Cardiac muscle cell (in vitro differentiated cells and primary cell): ENCODE measurements at places on chromosomes 3 and 15. TPM values are rescaled to one million over a fixed set of nuclear protein-coding genes. Genes with fewer than 3 reads are reported as not detected.

GRCh38 chr3:145776782-145777408, 384.1 kb downstream of the PLOD2 start:
- peak; percentile 86 for DNase-seq

DNA sequence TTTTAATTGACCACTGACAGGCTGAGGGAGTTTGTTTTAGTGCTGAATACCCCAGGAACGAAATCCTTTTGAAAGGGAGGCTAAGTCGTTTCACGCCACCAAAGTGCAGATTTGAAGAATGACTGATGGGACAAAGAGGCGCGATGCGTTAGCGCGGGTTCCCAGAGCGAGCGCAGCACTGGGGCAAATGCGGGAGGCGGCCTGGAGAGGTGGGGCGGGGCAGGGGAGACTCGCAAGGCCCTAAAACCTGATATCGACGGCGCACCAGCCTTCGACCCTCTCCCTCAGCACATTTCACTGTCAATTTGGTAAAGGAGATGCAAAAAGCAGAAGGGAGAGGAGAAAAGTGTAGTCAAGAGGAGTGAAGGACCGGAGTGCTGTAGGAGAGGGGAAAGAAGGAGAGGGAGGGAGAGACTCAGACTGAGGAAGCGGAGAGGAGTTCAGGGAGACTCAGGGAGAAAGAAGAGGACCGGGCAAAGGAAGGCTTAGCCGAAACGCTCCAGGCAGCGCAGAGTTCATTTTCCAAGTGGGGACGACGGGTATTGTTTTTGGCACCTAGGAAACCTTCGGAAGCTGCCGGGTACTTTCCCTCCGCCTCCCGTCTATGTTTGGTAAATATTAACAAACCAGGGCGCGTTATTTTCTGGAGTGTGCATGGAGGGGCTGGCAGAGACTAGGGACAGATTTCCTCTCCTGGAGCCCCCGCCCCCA, 3.8 kb upstream of the FOXB1 start:
- no peak for DNase-seq

DNA sequence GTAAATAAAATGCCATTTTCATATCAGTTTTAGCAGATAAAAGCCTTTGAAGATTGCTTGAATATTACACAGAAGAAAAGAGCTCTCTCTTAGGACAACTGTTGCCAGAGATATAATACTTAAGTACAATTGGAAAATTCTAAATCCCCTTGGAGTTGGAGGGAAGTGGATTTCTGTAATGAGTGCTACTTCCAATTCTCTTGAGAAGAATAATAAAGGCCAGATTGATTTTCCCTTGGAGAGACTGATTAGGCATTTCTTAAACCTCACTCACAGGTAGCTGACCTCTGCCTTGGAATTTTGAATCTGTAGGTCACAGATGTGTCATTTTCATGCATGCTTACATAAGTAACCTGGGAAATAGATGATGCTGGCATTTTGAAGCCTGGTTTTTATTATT, 29.8 kb upstream of the PSMD6 start:
- DNase-seq = no peak

The CLRN1 gene
- total RNA-seq = not detected in 2 replicates

The RLBP1 gene
- not detected in 2 replicates for total RNA-seq

The TP63 gene
- not detected in 2 replicates for total RNA-seq

The FETUB gene
- not detected in 2 replicates for total RNA-seq
